Progenitor cell of endocrine pancreas (in vitro differentiated cells): ENCODE measurements at places on chromosomes 12 and 14.

DNA sequence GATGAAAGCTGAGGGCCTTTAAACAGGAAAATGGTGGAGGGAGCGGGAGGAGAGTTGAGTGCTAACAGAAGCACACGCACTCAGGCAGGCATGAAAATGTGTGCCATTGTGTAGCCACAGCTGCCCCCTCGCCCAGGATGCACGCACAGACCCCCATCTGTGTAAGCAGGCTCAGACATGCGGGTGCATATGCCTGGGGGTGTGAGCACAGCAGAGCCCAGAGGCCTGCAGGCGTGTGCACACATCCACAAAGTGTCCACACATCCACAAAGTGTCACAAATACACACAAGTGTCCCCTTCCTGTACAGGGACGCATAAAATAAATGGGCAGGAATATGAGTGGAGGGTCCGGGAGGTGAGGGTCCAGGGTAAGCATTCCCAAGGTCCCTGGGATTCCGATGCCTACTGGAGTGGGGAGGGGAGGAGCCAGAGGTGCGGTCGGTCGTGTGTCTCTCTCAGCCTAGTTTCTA lies 805 bp upstream of the KRT7 start:
- DNase-seq: no peak

GRCh38 chr12:128111951-128112350 lies 155.0 kb upstream of the TMEM132C start:
- DNase-seq: no peak

GRCh38 chr12:105461271-105461943 lies 130.9 kb downstream of the C12orf75 start:
- no peak for DNase-seq

DNA sequence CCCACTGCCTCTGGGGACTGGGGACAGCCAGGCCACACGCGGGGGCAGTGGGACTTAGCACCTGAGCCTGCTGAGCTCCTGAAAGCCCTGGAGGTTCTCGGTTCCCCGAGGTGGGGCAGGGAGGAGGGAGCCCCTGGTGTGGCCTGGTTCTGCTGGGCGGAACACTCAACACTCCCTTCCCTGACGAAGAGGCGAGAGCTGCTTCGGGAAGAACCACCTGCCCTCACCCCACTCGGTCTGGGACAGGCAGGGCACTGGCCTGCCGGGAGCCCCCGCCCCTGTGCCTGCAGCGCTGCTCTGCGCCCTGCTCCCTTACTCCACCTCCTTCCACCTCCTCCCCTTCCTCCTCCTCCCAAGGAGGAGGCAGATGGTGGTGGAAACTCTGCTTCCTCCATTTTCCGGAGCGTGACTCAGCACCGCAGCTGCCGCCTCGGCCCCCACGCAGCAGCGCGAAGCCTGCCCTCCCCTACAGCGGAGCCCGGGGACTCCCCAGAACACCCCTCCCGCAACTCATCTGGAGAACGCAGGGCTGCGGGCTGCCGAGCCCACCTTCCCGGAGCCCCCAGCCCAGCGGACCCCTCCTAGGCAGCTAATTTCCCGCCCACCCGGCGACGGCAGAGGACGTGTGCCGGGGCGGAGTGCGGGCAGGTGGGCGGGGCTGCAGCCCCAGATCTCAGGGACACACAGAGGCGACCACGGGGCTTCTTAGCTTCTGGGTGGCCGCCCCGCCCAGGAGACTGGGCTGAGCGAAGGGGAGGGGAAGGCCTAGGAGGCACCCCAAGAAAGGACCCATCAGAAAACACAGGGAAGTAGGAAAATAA lies 11.7 kb upstream of the INF2 start:
- DNase-seq: peak; percentile 55

DNA sequence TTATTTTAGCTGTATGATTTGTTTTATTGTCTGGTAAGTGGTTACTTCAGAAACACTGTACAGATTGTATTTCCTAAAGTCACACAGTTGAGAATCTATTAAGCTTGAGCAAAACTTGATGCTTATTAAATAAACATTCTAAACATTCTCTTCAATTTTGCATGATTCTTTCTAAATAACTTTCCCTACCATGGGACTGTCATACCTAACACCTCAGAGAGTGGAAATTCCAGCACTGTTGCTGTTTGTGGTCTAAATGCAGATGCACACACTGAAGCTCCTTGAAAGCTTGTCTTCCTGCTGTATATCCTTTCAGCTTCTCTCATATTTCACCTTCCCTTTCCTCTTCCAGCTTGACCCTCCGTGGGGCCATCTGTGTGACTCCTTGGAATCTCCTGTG lies 392.0 kb downstream of the LRIG3 start:
- no peak for DNase-seq

DNA sequence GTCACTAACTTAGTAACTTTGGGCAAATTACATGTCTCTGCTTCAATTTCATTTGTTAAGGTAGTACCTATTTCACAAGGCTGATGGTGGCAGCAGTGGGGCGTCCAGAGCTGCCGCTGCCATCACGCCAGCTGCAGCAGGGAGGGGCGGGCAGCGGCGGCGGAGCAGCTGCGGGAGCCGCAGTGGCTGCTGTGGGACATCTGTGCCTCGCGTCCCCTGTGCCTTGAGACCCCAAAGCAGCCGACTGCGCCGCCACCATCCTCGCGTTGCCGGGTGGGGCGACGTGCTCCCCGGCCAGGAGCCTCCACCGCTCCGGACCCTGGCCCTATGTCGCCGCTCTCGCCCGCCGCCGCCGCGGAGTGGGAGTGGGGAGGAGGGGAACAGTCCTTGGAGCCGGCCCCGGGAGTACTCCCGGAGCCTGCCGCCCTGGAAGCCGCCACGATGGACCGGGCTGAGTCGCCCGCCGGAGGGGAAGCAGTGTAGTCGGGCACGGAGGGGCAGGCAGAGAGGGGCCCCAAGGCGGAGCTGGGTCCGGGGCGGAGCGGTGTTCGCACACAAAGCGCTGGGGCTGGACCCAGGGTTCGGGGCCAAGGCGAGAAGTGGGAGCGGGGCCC lies 51.4 kb downstream of the A2M start:
- peak; percentile 78 for DNase-seq

DNA sequence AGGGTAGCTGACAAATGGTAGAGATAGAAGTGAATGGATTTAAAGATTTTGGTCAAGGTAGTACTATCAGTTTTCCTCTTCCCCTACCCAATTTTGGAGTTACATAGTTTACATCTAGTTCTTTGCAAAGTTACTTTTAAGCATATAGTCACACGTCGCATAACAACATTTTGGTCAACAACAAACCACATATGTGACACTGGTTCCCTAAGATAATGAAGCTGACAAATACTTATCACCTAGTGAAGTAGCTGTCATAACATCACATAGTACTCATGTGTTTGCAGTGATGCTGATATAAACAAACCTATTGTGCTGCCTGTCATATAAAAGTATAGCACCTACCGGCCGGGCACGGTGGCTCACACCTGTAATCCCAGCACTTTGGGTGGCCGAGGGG lies 45.4 kb downstream of the YAF2 start:
- DNase-seq: no peak

DNA sequence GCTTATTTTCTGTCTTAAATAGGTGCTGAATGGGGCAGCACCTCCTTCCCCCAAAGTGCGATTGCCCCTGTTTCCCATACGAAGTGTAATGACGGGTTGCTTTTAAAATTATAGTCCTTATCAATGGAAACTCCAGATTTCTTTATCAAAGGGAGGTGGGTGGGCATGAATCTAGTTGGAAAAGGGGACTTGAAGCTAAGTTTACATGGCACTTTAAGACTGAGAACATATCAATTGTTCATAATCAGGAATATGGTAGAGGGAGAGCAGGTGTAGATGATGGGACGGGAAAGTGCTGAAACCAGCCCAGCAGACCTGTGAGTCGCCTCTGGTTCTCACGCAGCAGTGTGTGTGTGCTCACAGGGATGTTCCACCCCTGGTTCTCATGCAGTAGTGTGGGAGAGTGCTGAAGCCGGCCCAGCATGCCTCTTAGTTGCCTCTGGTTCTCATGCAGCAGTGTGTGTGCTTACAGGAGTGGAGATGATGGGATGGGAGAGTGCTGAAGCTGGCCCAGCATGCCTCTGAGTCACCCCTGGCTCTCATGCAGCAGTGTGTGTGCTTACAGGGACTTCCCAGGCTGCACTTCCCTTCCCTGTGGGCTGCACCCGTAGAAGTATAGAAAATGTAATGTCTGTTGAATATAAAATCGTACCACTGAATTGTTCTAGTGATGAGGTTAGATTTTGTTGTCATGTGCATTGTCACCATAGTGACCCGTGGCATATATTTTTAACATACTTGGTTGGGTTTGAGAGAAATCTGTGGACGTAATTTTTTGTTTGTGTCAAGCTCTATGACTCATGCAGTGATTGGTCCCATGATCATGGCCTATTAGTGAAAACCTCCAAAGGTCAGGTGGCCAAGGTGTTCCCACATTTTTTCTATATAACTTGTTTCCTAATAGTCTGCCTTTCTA lies 51.6 kb downstream of the GPATCH2L start:
- DNase-seq: no peak

- no peak for DNase-seq
Measured at GRCh38 chr14:49196327-49196726, 389.9 kb downstream of the RPS29 start.

- no peak for DNase-seq
Measured at GRCh38 chr12:121810234-121810817, 6.5 kb downstream of the SETD1B start.

- no peak for DNase-seq
Measured at GRCh38 chr14:50669441-50669986, 1.4 kb upstream of the SAV1 start.

- no peak for DNase-seq
Measured at GRCh38 chr12:38141861-38142260, 174.7 kb upstream of the ALG10B start.
